ENCODE measurements at places on chromosomes 13 and 19.

DNA sequence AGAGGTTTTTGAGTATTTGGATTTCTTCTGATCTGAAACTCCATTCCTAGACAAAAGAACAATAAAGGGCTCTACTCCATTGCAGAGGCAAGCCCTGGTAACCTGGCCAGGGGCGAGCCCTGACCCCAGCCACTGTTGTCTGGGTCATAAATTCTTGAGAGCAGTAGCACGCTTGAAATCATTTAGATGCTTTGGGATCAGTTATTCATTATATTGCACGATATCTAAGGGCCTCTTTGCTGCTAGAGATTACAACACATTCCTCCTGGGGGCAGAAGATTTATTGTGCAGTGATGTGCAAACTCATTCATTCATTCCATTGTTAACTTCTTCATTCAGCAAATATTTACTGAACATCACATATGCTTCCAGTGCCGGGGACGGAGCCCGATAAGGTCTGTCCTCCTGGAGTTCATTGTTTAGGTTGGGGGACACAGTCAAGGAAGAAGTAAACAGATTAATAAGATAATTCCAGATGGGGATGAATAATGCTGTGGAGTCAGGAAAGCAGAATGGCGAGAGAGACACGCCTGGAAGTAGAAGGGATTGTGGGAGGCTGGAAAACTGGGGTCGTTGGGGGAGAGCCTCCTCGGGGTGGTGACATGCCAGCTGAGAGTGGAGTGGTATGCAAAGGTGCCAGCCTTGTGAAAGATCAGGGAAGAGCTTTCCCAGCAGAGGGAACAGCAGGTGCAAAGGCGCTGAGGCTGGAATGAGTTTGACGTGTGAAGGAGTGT, 34.9 kb downstream of the SIPA1L3 start:
- no peaks in the 10 kb centered on the region for H3K27me3 ChIP-seq
- no peak for DNase-seq
- no peaks in the 10 kb centered on the region for H3K4me1 ChIP-seq
- no peaks in the 10 kb centered on the region for H3K36me3 ChIP-seq

DNA sequence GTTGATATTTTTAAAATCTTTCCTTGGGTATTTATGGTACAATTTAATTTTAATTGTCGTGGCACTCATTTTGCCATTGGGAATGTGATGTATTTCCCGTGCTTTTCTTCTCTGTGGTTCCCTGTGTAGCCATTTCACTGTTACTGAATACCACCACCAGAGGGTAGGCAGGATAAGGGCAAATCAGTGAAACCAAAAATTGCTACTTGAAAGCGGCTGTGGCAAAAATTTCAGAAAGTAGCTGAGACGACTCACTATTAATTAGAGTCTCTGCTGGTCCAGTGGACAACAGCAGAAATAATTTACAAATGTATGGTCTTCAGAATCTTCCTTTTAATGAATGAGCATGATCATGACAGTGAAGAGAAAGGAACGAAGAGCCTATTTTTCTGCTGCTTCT, 34.4 kb upstream of the MIR17HG start:
- no peak overlapping the region for H3K4me3 ChIP-seq
- no peak overlapping the region for H3K27ac ChIP-seq
- no peaks in the 10 kb centered on the region for H3K36me3 ChIP-seq
- no peak for DNase-seq

- H3K27me3 ChIP-seq: no peaks in the 10 kb centered on the region
- no peaks in the 10 kb centered on the region for H3K4me1 ChIP-seq
- no peak for DNase-seq
- no peak overlapping the region for H3K4me3 ChIP-seq
These were observed 15.7 kb downstream of the GPI start for GRCh38 chr19:34380639-34381241.

GRCh38 chr13:114257014-114257413, 22.3 kb downstream of the CDC16 start:
- no peaks in the 10 kb centered on the region for H3K4me1 ChIP-seq
- no peaks in the 10 kb centered on the region for H3K27me3 ChIP-seq
- peaks cover 3% of the 10 kb centered on the region for H3K36me3 ChIP-seq
- no peak for DNase-seq

GRCh38 chr13:50401721-50402465, 386.6 kb downstream of the KCNRG start:
- no peaks in the 10 kb centered on the region for H3K36me3 ChIP-seq
- no peak overlapping the region for H3K4me3 ChIP-seq
- peaks cover 8% of the 10 kb centered on the region for H3K4me1 ChIP-seq
- no peak for DNase-seq
- H3K27me3 ChIP-seq: no peaks in the 10 kb centered on the region

- no peak overlapping the region for H3K27ac ChIP-seq
- no peaks in the 10 kb centered on the region for H3K36me3 ChIP-seq
- no peak for DNase-seq
- H3K27me3 ChIP-seq: no peaks in the 10 kb centered on the region
- H3K4me1 ChIP-seq: no peaks in the 10 kb centered on the region
These were observed 24.1 kb upstream of the WDFY2 start for GRCh38 chr13:51559946-51560735.

DNA sequence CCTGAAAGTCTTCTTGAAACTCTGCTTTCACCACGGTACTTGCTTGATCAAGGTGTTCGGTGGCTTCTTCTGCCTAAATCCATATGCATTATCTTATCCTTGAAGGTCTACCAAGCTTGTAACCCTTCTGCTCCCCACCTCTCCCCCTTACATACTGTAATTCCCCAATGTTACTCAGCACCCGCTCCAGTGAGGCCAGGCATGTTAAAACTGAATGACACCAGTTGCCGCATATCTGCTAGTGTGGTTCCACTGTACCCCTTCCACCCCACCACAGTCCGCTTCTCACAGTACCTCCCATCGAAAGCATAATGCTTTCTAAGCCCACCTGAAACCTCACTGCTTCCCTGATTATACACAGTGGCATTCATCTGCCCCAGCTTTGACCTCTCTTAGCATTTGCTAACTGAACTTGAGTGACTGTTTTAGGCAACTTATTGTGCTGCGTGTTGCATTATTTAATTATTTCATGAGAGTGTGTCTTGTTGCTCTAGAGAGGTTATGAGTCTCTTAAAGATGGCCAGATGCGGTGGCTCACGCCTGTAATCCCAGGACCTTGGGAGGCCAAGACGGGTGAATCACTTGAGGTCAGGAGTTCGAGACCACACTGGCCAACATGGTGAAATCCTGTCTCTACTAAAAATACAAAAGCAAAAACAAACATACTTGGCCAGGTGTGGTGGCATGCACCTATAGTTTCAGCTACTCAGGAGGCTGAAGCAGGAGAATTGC, 87.6 kb upstream of the MBNL2 start:
- H3K4me1 ChIP-seq: peaks cover 10% of the 10 kb centered on the region
- no peaks in the 10 kb centered on the region for H3K36me3 ChIP-seq

DNA sequence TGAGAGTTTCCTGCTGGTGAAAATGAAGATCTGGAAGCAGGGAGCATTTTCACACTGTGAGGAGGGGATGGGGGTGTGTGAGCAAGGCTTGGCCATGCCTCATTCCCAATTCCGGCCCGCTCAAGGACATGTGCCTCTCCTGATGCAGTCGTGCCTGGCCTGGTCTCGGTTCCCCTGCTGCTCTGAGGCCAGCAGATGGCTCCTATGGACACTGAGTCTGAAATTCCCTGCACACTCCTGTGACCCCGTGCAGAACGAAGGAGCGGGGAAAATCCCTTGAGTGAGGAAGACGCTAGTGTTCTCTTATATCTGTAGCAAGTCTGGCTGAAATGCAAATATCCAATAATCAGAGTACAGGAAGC, 363 bp upstream of the ZNF763 start:
- H3K27me3 ChIP-seq: no peaks in the 10 kb centered on the region
- H3K4me3 ChIP-seq: peak overlapping the region; percentile 95
- H3K36me3 ChIP-seq: no peaks in the 10 kb centered on the region
- H3K27ac ChIP-seq: peak overlapping the region; percentile 99
- no peak for DNase-seq

GRCh38 chr13:25885418-25885817, 166.4 kb downstream of the SHISA2 start:
- H3K4me3 ChIP-seq: no peak overlapping the region
- DNase-seq: no peak
- H3K36me3 ChIP-seq: no peaks in the 10 kb centered on the region
- no peak overlapping the region for H3K27ac ChIP-seq

DNA sequence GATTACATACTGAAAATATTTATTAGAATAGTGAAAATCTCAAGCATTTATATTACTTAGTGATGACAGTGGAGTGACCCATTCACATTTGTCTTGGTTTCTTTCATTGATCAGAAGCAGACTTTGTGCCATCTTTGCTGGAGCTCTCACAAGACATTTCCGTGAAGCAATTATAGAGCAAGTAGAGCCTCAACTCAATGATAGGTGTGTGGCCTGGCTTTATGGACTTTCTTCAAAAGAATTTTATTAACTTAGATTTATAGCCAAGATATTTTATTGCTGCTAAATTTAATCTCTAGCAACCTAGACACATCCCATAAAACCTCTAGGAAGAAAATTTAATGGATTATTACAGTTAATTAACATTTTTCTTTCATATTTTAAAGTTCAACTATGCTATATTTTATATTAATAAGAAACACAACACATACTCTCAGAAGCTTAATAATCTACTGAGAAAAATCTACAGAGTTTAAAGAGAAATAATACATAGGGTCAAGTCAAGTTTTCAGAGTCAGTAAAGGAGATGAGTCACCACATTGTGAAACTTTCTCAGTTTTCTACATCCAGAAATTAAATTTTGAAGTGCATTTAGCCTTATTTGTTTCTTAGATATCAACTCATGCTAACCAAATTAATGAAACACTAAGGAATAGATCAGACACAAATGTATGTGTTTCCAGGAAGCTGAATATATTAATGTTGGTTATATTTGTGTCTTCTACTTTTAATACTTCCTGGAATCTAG, 160.5 kb downstream of the LACC1 start:
- no peak overlapping the region for H3K27ac ChIP-seq
- DNase-seq: no peak
- no peak overlapping the region for H3K4me3 ChIP-seq
- no peaks in the 10 kb centered on the region for H3K36me3 ChIP-seq
- H3K27me3 ChIP-seq: no peaks in the 10 kb centered on the region
- no peaks in the 10 kb centered on the region for H3K4me1 ChIP-seq

DNA sequence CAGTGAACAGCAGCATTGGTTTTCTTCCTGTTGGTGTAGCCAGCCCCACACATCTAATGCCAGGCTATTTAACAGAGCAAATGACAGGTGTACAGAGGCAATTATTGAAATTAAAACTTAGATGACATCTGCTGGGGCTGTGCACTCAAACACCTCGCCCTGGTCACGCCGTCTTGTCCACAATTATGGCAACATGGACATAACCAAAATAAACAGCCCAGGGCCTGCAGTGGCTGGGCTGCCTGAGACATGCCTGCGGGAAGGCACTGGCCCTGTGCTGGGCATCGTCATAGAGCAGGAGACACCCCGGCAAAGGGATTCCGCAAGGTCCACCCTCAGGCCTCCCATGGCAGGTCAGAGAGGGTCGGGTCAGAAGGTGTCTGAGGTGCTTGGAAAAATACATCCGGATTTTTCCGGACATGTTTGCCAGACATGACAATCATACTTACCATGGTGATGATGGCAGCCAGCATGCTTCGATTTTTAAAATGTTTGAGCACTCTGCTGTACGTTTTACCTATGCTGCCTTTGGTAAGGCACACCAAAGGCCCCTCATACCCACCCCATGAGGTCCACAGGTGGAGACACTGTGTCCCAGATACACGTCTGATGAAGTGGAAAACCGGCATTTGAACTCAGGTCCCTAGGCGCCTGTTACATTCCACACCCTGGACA, 47.8 kb downstream of the TSHZ3 start:
- H3K36me3 ChIP-seq: no peaks in the 10 kb centered on the region
- DNase-seq: no peak
- H3K4me1 ChIP-seq: no peaks in the 10 kb centered on the region

GRCh38 chr19:9535934-9536333, 2.5 kb downstream of the ZNF426 start:
- no peaks in the 10 kb centered on the region for H3K4me1 ChIP-seq
- no peak for DNase-seq
- no peak overlapping the region for H3K27ac ChIP-seq
- H3K4me3 ChIP-seq: no peak overlapping the region
- H3K27me3 ChIP-seq: no peaks in the 10 kb centered on the region
- peaks cover 52% of the 10 kb centered on the region for H3K36me3 ChIP-seq

- H3K27ac ChIP-seq: no peak overlapping the region
- no peak overlapping the region for H3K4me3 ChIP-seq
- H3K36me3 ChIP-seq: no peaks in the 10 kb centered on the region
- no peak for DNase-seq
These were observed 14.5 kb downstream of the RFX2 start for GRCh38 chr19:6095760-6096159.

DNA sequence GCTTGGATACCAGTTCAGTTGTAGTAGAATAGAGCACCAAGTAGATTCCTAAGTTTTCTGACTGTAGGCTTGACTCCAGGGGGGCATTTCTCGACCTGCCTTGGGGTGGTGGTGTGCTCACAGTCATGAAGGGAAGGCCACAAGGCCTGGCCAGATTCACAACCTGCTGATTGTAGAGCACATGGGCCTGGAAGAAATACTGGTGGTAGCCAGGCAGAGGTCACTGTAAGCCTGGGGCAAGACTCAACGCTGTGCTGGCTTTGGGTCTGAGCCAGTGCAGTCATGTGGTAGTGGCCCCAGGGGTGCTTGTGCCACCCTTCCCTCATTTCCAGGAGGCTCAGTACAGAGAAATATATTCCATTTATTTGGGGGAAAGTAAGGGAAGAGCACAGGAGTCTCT, 832.3 kb upstream of the SLC10A2 start:
- no peaks in the 10 kb centered on the region for H3K27me3 ChIP-seq
- no peaks in the 10 kb centered on the region for H3K4me1 ChIP-seq
- DNase-seq: no peak
- no peak overlapping the region for H3K4me3 ChIP-seq
- H3K36me3 ChIP-seq: no peaks in the 10 kb centered on the region

DNA sequence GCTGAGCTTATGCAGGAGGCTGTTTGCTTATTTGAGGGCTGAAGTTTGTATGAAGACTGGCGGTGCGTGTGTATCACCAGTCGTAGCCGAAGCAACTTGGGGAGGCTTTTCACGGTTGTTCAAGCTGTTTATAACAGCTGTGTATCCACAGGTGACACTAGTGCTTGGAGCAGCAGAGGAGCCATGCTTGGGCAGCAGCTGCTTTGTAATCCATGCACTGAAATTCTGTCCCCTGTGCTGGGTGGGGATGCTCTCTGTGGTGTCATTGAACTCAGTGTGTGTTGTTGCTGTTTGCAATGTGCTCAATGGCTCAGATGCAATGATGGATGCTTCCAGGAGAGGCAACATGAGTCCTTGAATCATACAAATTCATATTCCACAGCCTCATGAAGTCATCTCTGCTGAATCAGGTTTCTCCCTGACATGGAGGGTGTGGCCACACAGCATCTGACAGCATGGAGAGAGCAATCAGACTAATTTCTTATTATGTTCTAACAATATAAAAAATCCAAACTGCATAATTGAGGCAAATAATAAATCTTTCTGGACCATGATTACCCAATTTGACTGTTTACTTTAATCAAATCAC, 18.8 kb upstream of the GTF3A start:
- no peak overlapping the region for H3K27ac ChIP-seq
- no peak overlapping the region for H3K4me3 ChIP-seq
- no peaks in the 10 kb centered on the region for H3K36me3 ChIP-seq
- no peaks in the 10 kb centered on the region for H3K27me3 ChIP-seq
